ENCODE measurements at places on chromosomes 12 and 14. TPM values are rescaled to one million over a fixed set of nuclear protein-coding genes. Genes with fewer than 3 reads are reported as not detected.

The ASB2 gene
- 0.92 TPM for polyA plus RNA-seq

The POU6F1 gene
- polyA plus RNA-seq: 0.32 TPM

The AKAP5 gene
- 0.03 TPM for polyA plus RNA-seq

The PLA2G1B gene
- not detected for polyA plus RNA-seq

The CLEC2A gene
- not detected for polyA plus RNA-seq

DNA sequence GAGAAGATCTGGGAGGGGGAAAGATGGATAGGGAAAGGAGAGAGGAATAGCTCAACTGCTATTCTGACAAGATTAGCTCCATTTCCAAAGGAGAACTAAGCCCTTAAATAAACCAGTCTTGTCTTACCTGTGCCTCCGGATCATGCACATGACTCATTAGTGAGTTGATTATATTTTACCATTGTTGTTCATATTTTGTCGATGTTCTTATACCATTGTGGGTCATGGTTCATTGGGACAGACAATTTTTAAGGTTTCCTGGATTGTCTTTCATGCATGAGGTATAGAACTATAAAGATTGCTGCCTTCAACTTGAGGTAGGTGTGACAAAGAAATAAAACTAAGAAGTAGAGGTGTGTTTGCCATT, 243.0 kb upstream of the ATP2B1 start:
- peak; percentile 61 for DNase-seq

DNA sequence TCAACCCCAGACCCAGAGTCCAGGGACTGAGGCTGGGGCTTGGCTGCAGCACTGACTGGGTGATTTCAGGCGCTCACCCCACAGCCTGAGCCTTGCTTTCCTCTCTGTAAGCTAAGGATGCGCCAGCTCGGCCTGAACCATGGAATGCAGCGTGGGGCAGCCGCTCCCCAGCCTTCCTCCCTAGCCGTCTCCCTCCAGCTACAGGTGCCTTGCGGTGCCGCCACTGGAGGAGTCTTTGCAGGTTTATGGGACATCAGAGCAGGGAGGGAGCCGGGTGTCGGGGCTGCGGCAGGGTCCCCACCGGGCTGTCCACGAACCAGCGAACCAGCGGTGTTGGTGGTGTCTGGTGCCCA, 19.4 kb downstream of the PPP2R5C start:
- no peak for DNase-seq

- DNase-seq: no peak
Observed at GRCh38 chr12:103875666-103876065, 34.6 kb upstream of the NT5DC3 start.

DNA sequence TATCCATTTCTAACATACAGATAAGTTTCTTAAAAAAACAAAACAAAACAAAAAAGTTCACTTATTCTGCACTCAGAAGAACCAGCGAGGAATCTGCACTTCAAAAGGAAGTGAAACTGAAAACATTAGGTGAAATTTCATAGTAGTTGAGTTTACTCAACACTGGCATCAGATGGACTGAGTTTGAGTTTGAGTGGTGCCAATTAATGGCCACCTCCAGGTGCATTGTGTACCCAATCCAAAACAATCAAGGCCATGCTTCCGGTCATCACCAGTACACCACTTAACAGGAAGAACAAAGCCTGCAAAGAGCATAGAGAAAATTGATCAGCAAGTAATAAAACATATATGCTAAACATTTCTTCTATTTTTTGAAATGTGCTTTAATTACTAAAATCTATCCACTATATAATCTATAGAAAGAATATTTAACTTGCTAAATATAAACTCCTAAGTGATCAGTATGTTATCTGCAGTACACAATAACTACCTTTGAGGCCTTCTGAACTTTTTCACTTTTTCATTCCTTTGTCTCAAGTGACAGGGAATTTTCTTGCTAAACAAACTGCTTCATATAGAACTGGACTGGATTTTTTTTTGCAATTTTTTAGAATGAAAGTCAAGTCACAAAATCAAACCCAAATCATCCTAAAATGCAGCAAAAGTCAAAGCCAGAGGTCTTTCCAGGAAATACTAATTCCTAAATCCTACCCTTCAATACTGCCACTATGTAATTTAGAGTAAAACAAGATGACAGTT, 11.5 kb downstream of the SLC38A2 start:
- no peak for DNase-seq

DNA sequence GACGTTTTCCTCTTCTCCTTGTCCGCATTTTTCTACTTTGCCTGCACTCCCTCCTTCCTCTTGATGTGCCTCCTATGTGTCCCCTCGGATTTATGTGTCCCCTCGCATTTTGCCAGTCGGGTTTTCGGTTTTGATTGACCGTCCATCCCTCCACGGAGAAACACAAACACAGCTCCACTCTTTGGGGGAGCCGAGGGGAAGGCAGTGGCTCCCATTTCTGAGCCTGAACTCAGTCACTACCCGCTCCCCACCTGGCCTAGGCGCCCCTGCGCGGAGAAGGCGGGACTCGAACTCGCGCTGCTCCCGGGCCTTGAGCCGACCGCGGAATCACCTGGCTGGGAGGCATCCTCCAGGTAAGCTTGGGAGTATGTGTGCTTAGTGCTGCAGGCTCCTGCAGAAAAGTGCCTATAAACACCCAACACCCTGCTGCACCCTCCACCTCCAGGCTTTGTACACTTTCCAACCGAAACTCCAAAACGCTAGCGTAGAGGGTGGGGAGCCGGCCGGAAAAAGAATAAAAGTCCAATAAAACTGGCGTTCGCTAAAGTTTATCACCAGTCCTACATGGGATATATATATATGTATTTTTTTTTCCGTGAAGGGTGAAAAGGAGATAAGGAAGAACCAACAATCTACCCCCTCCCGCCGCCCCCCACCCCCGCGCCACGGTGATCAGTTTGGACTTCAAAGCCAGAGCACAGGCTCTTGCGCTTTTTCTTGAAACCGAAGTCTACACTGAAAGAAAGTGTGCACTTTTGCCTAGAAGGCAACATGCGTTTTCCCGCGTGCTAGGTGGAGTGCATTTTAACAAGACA, 3.3 kb upstream of the CCND2 start:
- DNase-seq: no peak

DNA sequence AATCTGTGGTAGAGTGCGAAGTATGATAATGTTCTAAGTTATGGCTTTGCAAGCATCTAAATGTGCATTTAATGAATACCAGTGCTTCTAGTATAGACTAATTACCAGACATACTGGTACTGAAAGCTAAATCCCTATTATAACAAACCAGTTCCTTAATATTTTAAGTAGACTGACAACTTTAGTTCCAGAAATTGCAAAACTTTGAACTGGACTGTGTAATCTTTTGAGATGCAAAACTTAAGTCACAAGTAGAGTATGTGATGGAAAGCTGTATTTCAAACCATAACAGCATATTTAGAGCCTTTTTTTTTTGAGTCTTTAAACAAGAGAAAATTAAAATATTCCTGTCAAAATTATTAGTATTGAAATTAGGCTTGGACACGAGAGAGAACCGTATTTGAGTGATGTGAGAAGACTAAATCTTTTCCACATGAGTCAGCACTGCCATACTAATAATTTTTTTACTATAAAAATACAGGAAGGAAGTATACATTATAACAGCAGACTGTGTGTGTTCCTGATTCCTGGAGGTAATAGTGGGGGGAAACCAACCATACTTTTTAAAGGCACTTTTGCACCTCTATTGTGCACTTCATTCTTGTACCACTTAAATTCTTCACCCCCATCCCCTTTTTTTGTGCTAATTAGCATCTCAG, 45.5 kb downstream of the PPM1A start:
- DNase-seq: no peak

- peak; percentile 9 for DNase-seq
Observed at GRCh38 chr12:54560374-54560858, 11.0 kb downstream of the PDE1B start.

- DNase-seq: no peak
Observed at GRCh38 chr14:26851793-26852192, 254.0 kb upstream of the NOVA1 start.

All from mammary epithelial cell (primary cell).